ENCODE measurements at places on chromosomes 12 and 14.

DNA sequence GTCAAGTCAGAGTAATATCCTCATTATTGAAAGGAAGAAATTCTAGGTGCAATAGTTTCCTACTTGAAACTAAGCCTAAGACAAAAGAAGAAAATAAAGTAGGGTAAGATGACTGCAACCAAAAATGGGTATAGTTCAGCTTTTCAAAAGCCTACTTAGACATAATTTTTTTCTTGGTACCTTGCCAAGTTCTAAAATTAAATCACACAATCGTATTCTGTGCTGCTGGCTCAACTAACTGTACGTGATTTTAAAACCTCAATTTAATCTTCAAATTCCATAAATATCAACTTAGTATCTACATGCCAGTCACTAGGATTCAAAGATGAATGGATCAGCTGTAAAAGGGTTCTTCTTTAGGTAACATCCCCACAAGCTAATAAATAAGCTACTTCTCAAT is 56.9 kb downstream of the SCAF11 start:
- DNase-seq, result peak; percentile 34

- DNase-seq, result peak; percentile 94
These were observed 199.6 kb upstream of the TMEM260 start for GRCh38 chr14:56379956-56380355.

GRCh38 chr12:26319511-26319910 is 124.1 kb downstream of the SSPN start:
- DNase-seq, result peak; percentile 95

DNA sequence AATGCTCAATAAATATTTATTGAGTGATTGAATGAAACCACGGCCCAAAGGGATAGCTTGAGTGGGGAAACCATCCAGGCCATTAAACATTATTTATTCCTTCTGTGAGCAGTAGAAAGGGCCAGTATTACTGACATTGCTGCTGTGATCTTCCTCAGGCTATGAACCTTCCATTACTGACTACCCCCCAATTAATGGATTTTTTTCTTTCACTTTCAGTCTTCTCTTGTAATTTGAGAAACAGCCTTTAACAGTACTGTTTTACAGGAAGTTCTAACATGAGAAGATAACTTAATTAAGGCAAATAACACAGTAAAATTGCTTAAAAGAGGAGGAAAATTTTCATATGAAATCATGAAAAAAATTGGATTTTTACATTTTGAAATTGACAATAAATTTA is 629.5 kb downstream of the TRHDE start:
- no peak for DNase-seq

GRCh38 chr12:14169281-14169680 is 187.9 kb upstream of the GRIN2B start:
- no peak for DNase-seq

DNA sequence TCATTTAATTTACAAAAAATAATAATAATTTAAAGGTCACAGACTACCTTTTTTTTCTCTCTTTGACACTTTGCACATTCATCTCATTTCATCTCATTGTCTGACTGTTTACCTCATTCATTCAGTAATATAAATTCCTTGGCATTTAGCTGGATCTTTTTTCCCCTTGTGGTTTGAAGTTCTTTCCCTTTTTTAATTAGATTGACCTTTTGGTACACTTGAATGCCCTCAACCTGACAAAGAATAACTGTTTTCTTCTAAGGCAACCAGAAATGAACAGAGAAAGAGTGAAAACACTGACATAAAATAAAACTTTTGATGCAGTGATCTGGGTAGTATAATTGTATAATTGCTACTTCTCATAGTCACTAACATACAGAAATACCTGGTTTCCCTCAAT is 774.9 kb upstream of the NOVA1 start:
- DNase-seq, result no peak

DNA sequence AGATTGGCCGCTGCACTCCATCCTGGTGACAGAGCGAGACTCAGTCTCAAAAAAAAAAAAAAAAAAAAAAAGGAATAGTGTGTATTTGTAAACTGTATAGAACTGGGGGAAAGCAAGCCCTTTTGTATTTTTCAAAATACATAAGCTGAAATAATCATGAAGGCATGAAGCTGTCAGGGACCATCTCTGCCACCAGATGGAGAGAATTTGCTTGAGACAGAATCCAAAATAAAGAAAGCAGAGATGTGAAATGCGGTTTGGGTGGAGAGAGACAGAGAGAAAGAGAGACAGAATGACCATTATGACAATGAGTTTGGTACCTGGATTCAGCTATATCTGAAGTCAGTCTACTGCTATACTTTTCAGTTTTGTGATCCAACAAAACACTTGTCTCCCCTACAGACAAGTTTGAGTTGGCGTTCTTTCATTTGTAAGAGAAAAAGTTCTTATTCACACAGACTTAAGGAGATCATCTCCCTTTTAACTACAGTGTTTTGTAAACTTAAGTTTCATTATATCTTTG is 155.7 kb upstream of the LRIG3 start:
- no peak for DNase-seq

- peak; percentile 22 for DNase-seq
These were observed 435 bp downstream of the FOXM1 start for GRCh38 chr12:2876431-2877046.

- no peak for DNase-seq
These were observed 193.6 kb downstream of the BCL11B start for GRCh38 chr14:99078426-99078825.

GRCh38 chr12:25970916-25971653 is 12.6 kb downstream of the RASSF8 start:
- peak; percentile 62 for DNase-seq

DNA sequence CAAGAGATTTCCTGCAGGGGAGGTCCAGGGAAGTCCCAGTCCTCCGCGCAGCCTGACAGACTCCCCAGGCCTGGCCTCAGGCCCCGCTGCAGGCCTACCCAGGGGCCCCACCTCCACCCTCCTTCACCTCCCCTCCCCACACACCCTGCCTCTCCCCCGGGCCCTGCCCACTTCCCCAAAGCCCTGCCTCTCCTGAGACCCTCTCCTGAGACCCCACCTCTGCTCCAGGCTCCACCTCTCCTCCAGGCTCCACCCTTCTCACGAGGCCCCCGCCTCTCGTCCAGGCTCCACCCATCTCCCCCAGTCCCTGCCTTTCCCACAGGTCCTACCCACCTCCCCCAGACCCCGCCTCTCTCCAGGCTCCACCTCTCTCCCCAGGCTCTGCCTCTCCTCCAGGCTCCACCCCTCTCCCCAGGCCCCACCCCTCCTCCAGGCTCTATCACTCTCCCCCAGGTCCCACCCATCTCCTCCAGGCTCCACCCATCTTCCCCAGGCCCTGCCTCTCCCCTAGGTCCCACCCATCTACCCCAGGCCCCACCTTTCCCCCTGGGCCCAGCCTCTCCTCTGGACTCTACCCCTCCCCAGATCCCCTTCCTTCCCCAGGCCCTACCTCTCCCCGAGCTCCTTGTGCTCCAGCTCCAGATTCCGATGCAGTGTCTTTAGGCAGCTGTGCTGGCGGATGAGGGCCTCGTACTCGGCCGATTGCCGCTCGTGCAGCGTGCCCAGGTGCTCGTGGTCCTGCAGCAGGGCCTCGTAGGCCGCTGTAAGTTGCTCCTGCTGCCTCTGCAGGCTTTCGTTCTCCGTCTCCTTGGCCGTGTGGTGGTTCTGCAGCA is 58.8 kb upstream of the GPR68 start:
- no peak for DNase-seq

DNA sequence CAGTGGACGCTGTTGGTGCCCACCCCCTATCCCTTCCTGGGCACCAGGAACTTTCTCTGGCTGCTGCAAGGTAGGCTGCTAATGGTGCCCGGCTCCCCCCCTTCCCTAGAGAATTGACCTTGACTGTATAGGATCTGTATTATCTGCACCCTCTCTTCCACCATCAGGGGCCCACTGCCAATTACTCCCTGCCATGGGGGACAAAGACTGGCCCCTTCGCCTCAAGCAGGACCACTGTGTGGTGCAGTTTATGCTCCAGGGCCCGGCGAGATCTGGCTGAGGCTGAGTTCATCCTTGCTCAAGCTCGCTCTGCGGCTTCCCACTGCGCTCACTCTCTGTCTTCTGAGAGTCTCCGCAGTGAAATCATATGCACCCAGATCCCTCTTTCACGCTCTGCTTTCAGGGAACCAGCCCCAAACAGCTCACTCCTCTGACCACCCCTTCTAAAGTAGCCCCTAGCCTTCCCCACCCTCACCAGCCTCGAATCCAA is 95.2 kb downstream of the LGMN start:
- no peak for DNase-seq

DNA sequence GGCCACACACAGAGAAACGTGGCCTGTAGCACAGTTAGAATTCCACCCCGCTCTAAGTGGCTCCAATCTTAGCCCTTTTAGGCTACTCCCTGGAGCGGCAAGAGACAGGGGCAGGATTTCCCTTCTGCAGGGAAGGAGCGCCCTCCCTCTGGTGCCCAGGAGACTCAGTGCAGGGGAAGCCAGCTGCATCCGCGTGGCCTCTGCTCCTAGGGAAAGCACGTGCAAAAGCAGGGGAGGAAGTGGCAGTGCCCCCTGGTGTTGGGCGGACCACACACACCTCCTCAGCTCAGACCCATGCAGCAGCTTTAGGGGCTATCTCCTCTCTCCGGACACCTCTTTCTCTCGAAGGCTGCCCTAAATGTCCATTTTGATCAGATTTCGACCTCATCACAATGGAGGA is 50.0 kb downstream of the SPRING1 start:
- no peak for DNase-seq

GRCh38 chr14:56194042-56194441 is 75.8 kb downstream of the PELI2 start:
- DNase-seq, result no peak

DNA sequence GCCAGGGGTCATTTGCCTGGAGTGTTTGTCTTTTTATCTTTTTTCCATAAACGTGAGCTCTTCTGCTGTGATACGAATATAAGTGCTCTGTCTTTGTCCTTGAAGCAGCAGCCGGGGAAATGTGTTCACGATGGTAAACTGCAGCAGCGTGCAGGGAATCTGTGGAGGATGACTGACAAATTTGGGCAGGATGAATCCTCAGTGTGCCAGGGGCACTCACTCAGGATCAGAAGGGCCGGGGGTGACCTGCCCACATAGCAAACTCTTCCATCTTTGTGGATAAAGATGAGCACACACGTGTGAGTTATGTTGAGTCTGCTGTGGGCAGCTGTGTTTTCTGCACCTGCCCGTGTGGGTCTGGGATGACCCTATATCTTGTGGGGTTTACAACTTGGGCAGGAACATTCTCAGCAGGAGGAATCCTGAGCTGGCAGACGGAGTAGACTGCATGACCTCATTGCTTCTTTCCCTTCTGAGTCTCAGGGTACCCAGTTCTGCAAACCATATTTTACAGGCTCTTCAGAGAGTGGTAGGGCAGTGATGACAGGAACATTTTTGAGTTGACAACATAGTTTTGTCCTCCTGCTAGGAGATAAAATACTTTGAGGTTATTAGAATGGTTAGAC is 711 bp downstream of the ANO4 start:
- no peak for DNase-seq

GRCh38 chr12:63354969-63355368 is 204.0 kb upstream of the AVPR1A start:
- DNase-seq, result no peak

GRCh38 chr12:64653123-64653522 is 42.8 kb downstream of the RASSF3 start:
- DNase-seq, result no peak

DNA sequence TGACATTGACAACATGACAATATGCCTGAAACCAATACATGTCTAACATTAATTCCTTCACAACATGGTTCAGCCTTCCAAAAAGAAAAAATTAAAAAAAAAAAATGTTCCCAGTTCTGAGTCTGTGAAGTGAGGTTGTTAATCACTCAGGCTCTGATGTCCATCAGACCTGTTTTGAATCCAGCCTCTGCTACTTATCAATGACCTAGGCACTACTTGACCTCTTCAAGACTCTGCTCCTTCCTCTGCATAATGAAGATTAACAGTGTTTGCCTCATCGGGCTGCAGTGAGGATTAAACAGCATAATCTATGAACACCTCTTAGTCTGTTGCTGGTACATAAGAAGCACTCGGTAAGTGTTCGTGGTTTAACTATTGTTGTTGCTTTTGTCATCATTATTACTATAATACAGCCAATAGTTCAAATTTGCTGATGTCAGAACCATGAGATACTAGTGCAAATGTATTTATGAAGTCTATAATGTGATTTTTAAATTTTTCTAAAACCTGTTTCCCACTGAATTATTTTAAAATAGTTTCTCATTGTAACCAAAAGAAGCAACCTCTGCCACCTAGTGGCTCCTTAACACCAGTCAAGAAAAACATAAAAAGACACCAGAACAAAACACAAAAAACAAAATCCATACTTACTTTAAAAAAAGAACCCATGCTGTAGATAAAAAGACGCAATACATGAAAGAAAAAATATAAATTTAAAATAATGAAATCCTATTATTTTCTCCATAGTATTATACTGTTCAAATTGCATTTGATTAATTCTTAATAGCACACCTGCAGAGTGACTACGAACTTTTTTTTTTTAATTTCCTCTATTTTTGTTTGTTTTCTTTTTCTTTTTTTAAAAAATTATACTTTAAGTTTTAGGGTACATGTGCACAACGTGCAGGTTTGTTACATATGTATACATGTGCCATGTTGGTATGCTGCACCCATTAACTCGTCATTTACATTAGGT is 20.3 kb upstream of the TMX1 start:
- peak; percentile 75 for DNase-seq

GRCh38 chr14:89736881-89737280 is 217.6 kb downstream of the EFCAB11 start:
- DNase-seq, result peak; percentile 7

GRCh38 chr12:53518381-53518780 is 11.1 kb upstream of the NPFF start:
- peak; percentile 36 for DNase-seq

All from fibroblast of the aortic adventitia (primary cell).